ENCODE measurements at places on chromosomes 11 and 22. TPM values are rescaled to one million over a fixed set of nuclear protein-coding genes. Genes with fewer than 3 reads are reported as not detected.

Gene KREMEN1
- 2.5 TPM for polyA plus RNA-seq

Gene ALDH3B1
- 3.1 TPM for polyA plus RNA-seq

Gene APOL5
- not detected for polyA plus RNA-seq

Gene DDIAS
- 0.37 TPM for polyA plus RNA-seq

Gene CREB3L1
- 11.7 TPM for polyA plus RNA-seq

Gene CD3E
- polyA plus RNA-seq = 1.9 TPM

Gene NAGA
- polyA plus RNA-seq = 7.6 TPM

Gene SLC22A12
- 0.09 TPM for polyA plus RNA-seq

Gene ROM1
- 3.6 TPM for polyA plus RNA-seq

Gene DDTL
- 10.6 TPM for polyA plus RNA-seq

Gene LRRC32
- polyA plus RNA-seq = 99.7 TPM

Gene CASP5
- 0.14 TPM for polyA plus RNA-seq

Gene CCDC81
- 0.12 TPM for polyA plus RNA-seq

Gene APOBEC3H
- polyA plus RNA-seq = 0.46 TPM

Gene PATE2
- not detected for polyA plus RNA-seq

Gene SEC14L2
- 3.6 TPM for polyA plus RNA-seq

Gene OR5A1
- polyA plus RNA-seq = not detected

Gene RFPL2
- polyA plus RNA-seq = not detected

Gene GAL3ST3
- polyA plus RNA-seq = not detected

Gene CTSC
- polyA plus RNA-seq = 51.5 TPM

Gene MIAT
- 0.29 TPM for polyA plus RNA-seq

Gene SCGB2A2
- polyA plus RNA-seq = not detected

Gene SF3B2
- polyA plus RNA-seq = 95.6 TPM

Gene PAMR1
- 0.89 TPM for polyA plus RNA-seq

Gene RFPL3
- not detected for polyA plus RNA-seq

Gene OR4A16
- not detected for polyA plus RNA-seq

Gene RAB3IL1
- 4.0 TPM for polyA plus RNA-seq

Gene INS
- polyA plus RNA-seq = 2.5 TPM
